ENCODE measurements at places on chromosomes 12 and 14.

GRCh38 chr12:26937443-26937862 is 328 bp downstream of the INTS13 start:
- no peak for DNase-seq

DNA sequence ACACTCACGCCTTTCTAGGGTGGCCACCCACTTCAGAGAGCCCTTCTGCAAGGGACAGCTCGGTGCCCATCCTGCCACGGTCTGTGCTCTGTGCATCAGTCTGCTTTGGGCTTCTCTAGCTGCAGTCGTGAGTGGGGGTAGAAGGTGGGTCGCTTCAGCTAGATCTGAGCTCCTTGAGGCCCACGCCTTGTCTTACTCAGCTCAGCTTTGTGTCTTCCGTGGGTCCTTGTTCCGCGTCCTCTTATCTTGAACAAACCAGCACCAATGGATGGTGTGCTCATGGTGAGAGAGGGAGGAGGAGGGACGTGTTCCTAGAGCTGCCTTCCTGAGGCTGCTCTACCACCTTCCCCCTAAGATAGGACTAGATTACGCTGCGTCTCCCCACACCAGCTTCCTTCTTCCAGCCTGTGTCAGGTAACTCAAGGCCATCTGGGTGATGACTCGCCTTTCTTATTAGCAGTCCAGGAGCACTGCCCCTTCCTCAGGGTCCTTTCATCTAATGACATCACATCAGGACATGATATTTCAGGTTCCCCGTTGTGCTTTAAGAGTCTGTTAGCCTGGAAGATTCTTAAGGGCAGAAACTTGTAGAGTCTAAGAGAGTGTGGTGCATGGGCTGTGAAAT is 118.8 kb downstream of the TSPAN9 start:
- DNase-seq = no peak

- DNase-seq = no peak
These were observed 1.3 kb upstream of the NR1H4 start for GRCh38 chr12:100472325-100472724.

DNA sequence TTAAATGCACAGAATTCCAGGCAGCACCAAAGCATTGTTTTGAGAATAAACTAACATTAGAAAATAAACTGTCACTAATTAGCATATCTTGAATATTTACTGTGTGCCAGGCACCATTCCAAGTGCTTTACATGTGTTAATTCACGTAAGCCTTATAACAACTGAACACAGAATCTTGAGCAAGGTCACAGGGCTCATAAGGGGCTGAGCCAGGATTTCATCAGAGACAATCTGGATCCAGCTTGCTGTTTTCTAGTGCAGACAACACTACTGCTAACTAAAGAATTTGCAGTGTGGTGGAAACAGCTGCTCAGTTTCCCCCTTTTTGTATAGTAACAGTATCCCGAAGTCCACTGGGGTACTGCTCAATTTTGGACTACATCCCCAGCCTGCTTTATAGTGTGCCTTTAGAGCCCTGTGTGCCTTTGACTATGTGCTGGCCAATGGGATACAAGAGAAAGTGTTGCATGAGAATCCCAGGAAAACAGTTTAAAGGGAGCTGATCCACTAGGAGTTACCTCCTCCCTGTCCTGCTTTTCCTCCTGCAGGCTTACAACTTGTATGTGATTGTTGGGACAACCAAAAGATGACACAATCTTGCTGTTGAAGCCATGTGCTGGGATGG is 36.0 kb upstream of the RMST start:
- DNase-seq = no peak

- no peak for DNase-seq
These were observed 140.3 kb downstream of the NEDD1 start for GRCh38 chr12:97047361-97047760.

DNA sequence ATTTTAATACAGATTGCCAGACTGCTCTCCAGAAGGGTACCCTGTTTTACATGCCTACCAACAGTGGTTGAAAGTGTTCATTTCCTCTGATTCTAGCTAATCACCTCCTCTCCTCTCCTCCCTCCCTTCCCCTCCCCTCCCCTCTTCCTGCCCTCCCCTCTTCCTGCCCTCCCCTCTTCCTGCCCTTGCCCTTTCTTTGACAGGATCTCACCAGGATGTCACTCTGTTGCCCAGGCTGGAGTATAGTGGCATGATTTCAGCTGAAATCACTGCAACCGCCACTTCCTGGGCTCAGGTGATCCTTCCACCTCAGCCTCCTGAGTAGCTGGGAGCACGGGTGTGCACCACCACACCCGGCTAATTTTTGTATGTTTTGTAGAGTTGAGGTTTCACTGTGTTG is 24.7 kb downstream of the APAF1 start:
- peak; percentile 16 for DNase-seq

- no peak for DNase-seq
These were observed 53.9 kb downstream of the WNK1 start for GRCh38 chr12:806200-806791.

- no peak for DNase-seq
These were observed 14.7 kb downstream of the RIMBP2 start for GRCh38 chr12:130701402-130701744.

GRCh38 chr14:72961579-72962335 is 35.5 kb downstream of the DCAF4 start:
- DNase-seq = no peak

GRCh38 chr12:123035841-123036240 is 55.4 kb downstream of the ARL6IP4 start:
- no peak for DNase-seq

GRCh38 chr12:122856999-122857671 is 21.9 kb downstream of the HIP1R start:
- no peak for DNase-seq

DNA sequence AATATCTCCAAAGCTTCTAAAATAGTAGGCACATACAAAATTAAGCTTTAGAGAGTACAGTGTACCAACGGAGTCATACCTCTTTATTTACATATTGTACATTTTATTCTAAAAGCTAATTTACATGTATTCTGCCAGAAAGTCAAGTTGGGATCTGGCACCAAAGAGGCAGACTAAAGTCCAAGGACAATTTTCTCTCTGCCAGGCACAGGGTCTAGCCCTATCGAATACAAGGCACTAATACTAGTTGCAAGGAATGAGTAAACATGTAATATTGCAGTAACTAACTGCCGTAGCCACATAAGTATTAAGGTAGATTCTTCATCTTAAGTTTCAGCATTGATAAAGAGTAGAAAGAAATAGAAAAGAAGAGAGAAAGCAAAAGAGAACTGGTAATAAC is 93.9 kb downstream of the RPS6KA5 start:
- no peak for DNase-seq

GRCh38 chr12:94318181-94318580 is 141.5 kb downstream of the CEP83 start:
- no peak for DNase-seq

- no peak for DNase-seq
These were observed 378.0 kb downstream of the TMEM121 start for GRCh38 chr14:105904379-105904778.

DNA sequence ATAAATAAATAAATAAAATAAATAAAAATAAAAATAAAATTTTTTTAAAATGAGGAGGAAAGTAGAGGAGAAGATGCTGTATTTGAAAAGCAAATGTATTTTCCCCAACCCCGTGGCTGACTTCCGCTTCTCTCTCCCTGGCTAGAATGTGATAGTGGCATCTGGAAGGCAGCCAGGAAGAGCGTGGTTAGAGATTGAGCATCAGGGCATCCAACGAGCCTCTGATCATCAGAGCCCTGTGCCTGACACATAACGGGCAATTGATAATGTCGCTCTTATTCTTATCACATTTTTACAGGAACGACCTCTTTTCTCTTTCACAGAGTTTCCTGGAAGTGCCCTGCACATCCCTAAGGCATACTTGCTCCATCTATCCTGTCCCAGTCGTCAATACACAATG is 496.9 kb upstream of the TMEM132C start:
- no peak for DNase-seq

- no peak for DNase-seq
These were observed 125.4 kb downstream of the KIF26A start for GRCh38 chr14:104263675-104264358.

- DNase-seq = no peak
These were observed 175.3 kb downstream of the ESR2 start for GRCh38 chr14:64118892-64119291.

DNA sequence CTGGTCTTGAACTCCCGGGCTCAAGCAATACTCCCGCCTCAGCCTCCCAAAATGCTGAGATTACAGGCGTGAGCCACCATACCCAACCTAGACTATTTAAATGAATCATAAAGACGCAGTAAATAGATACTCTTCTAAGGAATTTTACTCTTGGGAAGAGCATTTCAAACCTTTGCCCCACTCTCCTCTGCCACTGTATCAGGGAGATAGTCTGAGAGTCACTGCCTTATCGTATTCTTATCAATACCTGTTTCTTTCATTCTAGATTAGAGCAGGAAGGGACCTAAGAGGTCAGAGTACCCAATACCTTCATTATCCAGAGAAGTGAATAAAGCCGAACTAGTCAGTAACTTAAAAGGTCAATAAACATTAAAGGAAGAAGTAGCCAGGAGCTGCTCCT is 15.8 kb downstream of the GXYLT1 start:
- no peak for DNase-seq

GRCh38 chr14:96978525-96979272 is 181.5 kb downstream of the VRK1 start:
- no peak for DNase-seq

- no peak for DNase-seq
These were observed 190.2 kb downstream of the ANO4 start for GRCh38 chr12:100984796-100985195.

DNA sequence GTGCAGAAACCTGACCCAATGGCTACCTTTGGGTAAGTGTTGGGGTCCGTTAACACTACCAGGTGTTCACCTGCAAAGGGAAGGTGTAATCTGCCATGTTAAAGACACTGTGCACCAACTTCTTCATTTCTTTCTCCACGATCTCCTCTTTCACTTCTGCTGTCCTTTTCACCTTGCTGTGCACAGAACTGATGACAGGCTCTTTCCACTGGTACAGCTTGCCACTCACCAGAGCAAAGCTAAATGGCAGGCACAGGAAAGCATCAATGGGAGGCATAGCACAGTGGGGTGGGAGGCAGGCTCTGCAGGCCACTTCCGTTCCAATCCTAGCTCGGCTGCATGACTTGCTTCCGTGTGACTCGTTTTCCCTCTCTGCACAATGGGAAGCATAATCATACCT is 2.6 kb upstream of the C12orf76 start:
- no peak for DNase-seq

DNA sequence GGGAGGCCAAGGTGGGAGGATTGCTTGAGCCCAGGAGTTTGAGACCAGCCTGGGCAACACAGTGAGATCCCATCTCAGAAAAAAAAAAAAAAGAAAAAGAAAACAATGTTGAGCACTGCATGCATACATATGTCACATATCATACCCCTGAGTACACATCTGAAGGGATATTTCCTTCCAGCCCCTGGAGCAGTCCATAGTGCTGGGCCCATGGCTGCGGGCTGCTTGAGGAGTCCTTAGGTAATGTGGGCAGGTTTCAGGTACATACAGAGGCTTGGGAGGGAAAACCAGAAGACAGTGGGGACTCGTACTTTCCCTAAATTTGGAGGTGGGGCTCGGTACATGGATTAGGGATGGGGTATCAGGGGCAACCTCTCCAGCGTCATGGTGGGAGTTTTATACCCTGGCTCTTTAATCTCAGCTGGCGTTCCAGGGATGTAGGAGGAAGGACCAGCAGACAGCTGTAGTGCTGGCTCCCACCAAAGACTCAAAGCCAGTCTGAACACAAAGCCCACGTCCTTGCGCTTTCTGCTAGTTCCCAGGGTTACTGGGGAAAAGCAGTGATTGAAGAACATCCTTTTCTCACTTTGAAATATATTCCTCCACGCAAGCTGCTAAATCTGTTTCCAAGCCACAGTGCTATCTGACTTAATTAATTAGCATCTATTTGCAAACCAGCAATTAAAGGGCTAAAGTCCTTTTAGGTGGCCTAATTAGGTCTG is 5.2 kb downstream of the OTUB2 start:
- no peak for DNase-seq

DNA sequence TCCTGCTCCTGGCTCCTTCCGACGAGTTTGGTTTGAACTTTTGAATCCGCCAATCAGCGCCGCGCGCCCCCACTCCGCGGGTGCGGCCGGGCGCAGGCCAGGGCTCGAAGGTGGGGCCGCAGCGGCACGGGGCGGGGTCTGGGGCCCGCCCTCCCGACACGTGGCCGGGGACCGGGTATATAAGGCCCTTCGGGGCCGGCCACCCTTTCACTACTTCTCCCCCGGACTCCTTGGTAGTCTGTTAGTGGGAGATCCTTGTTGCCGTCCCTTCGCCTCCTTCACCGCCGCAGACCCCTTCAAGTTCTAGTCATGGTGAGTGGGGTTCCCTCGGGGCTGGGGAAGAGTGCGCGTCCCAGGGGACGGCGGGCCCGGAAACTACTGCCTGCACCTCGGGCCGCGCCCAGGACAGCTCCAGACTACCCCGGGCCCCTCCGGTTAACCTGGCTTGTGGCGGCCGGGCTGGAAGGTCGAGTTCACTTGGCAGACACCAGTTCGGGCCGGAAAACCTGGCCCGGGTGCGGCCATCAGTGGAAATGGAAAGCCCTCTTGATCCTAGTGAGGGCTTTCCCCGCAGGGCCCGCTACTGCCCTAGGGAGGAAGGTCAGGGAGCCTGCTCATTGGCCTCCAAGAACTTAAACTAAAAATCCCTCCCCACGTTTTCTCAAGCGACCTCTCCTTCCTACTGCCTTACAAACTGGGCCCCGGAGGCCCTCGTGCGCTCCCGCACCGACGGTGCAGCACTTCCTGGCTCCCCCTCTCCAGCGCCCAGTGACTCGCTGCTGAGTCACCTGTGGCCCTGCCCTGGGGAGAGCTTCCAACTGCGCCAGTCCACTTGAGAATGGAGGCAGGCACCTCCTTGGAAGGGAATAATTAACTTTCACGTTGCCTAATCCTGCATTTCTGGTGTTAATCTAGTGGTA is at the start of gene TUBA1C:
TSS of gene TUBA1C (plus strand) at position 210 of the 920 bp plus-strand sequence. CDS start at position 310, 100 bp downstream.
- DNase-seq = peak; percentile 92

DNA sequence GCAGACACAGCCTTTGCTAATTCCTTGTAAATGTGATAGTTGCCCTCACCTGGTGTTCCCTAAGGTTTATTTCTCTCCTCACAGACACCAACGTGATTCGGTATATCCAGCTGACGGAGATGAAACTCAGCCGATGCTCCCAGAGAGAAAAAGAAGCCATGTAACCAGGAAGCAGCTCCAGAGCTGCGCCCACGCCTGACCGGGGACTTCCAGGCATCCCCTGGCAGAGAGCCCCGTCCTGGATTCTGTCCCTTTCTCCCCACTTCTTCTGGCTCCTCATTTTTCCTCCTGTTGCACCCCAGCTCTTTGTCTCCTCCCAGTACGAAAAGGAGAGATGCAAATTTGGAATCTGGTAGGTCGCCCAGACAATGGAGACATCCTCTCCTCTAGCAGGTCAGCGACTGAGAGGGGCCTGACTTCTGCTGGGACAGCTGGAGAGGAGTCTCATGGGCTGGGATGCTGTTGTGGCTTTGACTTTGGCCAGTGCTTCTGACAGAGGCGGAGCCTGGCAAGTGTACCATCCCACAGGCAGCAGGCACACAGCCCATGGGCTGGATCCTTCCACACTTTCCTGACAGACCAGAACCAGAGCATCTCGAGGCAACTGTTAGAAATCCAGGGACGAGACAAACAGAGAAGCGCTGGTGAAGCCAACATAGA is 29.4 kb downstream of the TTC9 start:
- DNase-seq = no peak

Measured in NCI-H2081 (cell line).